ENCODE measurements at places on chromosomes 2 and 18. TPM values are rescaled to one million over a fixed set of nuclear protein-coding genes. Genes with fewer than 3 reads are reported as not detected.

ATP8B1 gene
- total RNA-seq, result 46.1 TPM

FSIP2 gene
- total RNA-seq, result 0.22 TPM

TBR1 gene
- not detected for total RNA-seq

RRM2 gene
- total RNA-seq, result 76.0 TPM

GALNT3 gene
- 0.87 TPM for total RNA-seq

AFF3 gene
- total RNA-seq, result 3.1 TPM

DPY30 gene
- total RNA-seq, result 54.9 TPM

TMEM247 gene
- not detected for total RNA-seq
